Activated CD4-positive, alpha-beta T cell treated with anti-CD3 and anti-CD28 coated beads, Interleukin-2, amount 10 ng/mL, durations not matched to agents 24 days and 14 days (primary cell): ENCODE measurements at places on chromosomes 5 and 9.

DNA sequence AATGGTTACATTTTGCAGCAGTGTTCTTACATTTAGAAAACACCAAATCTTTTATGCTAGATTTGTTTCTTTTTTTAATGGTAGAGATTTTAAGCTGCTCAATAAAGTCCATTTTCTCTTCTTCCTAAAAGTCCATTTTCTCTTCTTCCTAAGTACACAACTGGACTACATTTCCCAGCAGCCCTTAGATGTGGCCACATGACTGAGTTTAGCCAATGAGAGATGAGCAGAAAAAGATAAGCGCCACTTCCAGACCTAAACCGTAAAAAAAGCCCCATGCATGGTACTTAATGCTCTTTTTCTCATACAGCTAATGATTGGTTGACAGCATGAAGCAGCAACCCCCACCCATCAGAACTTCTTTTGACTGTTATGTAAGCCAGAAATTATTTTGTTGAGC, 206.7 kb downstream of the FAM114A2 start:
- DNase-seq, result peak; percentile 46

GRCh38 chr9:86135371-86135770, 36.0 kb upstream of the GOLM1 start:
- DNase-seq, result no peak

DNA sequence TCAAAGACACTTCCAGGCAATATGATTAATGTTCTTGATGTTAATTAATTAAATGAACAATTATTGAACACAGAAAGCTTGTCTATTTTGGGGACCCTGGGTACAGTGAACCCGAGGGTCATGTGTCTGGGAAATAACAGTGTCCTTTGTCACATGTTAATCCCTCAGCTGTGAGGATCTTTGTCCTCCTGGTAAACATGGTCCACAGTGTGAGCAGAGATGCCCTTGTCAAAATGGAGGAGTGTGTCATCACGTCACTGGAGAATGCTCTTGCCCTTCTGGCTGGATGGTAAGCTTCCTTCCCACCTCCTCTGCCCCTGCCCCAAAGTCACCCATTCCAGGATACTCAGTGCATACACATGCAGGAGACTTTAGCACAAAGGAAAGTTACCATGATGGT, 107.9 kb downstream of the MEGF10 start:
- DNase-seq, result no peak

DNA sequence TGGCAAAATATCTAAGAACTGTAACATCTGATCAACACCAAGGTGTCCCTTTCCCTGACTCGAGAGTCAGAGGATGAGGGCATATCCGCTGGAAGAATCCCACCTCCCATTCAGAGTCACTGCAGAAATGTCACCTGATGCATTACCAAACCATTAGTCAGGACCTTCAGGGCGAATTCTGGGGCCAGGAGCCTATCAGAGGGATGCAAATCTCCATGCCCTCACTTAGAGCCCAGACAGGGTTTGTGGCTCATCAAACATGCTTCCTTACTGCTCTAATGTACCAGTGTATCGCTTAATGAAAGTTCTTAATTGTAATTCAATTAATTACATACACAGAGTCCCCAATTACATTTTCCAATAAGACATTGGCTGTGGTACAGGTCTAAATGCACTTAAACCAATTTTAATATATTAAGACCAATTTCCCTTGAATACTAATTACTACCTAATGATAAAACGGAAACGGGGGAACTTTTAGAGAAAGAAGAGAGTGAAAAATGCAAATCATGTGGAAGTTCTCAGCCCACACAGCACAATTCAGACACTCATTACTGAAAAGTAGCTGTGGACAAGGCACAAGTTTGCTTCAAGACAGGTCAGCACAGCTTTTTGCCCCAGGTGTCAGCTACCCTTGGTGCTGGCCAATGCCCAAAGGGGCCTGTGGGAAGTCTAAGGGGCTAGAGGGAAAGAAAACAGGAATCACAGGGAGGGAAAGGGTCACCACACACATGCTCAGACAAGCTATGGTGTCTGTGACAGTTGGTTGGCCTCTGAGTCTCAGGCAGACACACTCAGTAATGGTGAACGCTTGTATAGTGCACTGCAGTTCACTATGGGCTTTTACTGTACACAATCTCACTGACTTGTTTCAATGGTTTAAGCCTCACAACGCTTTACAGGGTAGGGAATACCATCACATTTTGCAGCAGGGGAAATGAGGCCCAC, 211.6 kb downstream of the MAPKAP1 start:
- no peak for DNase-seq
